Effector memory CD4-positive, alpha-beta T cell (primary cell): ENCODE measurements at places on chromosomes 3 and 15.

- no peak for DNase-seq
Observed at GRCh38 chr3:2765002-2765579, 345.1 kb downstream of the IL5RA start.

GRCh38 chr15:60646595-60646994, 167.7 kb upstream of the ICE2 start:
- no peak for DNase-seq

GRCh38 chr3:182258538-182259177, 534.6 kb upstream of the ATP11B start:
- DNase-seq, result no peak

DNA sequence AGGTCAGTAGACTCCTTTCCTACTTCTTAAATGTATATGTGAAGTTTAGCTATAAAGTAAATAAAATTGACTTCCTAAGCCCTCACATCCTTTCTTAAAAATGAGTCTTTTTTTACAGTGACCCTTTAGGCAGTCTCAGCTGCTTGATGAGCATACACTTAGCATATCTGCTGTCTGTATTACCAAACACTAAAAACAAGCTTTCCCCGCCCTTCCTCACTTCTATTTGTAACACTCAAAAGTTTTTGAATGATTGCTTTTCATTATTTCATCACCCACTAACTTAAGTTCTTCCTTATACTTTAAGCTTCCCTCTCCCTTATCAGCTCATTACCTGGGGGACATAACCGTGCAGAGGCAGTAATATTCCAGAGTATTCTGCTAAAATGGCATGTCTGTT, 89.4 kb downstream of the PLOD2 start:
- no peak for DNase-seq

DNA sequence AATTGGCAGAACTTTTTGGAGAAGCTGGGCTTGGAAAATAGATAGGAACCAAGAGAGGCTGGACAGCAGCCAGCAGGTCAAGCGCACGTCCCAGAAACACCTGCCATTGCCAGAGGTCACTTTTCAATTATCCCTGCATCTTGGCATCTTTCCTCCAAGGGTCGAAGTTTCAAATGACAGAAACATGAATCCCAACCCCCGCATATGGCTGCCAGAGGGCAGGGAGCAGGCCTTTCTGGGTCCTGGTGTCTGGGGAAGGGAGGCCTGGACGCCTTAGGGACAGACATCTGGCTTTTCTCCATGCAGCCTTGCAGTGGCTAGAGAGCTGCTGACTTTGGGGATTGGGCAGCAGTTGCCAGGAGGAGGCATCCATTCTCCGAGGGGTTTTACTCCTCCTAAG, 164.5 kb upstream of the TPM1 start:
- no peak for DNase-seq

DNA sequence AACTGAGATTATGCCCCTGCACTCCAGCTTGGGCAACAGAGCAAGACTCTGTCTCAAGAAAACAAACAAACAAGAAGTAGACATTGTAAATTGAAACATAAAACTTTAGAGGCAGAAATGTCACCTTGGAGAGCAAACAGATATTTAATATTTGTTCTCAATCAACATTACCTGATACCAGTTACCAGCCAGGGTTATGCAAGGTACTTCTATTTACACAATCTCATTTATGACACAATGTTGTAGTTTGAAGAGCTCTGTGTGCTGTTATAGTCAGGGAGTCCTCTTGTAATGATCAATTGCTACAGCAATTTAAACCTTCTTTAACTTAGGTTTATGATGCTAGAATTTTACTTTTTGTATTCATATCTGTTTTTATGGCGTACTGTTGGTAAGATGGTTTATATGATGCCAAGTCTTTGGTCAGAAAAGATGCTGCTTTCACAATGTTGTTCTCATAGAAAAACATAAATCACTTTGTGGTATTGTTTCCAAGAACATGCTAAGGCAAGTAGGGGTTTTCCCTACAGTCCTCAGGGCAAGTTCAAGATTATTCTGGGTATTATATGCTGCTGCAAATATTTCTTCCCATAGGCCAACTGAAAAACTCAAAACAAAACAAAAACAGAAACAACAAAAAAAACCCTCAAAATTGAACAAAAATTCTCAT, 173.5 kb downstream of the TNIK start:
- no peak for DNase-seq

GRCh38 chr3:155303540-155304097, 10.1 kb upstream of the STRIT1 start:
- DNase-seq, result no peak

GRCh38 chr3:183178833-183179549, 16.5 kb upstream of the LAMP3 start:
- DNase-seq, result no peak

DNA sequence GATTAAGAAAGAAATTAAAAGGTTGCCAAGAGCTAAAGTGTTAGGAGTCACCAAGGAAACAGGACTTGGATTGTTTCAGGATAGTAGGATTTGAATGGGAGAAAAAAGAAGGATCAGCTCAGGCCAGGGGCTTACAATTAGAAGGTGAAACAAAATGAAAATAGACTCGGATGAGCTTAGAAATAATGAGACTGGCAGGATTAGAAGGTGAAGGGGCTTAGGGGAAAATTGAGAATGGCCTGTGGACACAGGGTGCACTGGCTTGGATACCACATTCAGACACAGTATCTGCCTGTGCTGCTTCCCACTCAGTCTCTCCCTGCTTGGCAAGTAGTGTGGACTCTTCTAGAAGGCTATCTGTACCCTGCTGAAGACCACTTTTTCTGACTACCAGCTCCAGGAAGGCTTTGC, 206.1 kb upstream of the ATP10A start:
- DNase-seq, result no peak

GRCh38 chr3:65979162-65979561, 59.6 kb downstream of the MAGI1 start:
- no peak for DNase-seq

- no peak for DNase-seq
Observed at GRCh38 chr15:69664572-69665571, 212.3 kb downstream of the RPLP1 start.

DNA sequence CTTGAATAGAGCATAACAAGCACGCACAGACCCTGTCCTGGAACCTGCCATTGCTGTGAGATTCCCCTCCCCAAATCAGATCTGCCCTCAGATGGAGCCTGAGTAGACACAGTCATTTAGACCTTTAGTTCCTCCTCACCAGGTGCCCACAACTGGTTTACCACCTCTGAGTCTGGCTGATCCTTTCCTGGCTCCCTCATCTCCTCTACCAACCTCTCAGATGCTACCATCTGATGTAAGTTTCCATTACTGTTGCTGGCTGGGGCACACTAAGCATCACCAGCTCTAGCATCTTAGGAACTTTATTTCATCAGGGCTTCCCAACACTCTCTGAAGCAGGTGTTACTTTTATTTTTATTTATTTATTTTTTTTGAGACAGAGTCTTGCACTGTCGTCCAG, 288.3 kb downstream of the TLE3 start:
- DNase-seq, result no peak

DNA sequence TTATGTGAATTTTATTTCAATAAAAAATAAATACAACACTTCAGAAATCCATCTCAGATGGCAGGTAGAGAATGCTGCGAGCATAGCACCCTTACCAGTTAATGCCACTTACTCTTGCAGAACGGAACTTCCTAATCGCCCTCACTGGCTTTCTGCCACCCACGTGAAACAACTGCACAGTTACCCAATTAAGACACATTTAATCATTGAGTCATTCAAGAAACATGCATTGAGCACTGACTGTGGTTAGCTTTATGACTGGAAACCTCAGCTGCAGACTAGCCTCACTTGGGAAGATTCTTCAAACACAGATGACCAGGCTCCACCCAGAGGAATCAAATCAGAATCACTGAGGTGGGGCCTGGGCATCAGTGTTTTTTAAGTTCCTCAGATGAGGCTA, 5.6 kb upstream of the MFGE8 start:
- no peak for DNase-seq

GRCh38 chr3:82229397-82229796, 468.0 kb upstream of the GBE1 start:
- no peak for DNase-seq

DNA sequence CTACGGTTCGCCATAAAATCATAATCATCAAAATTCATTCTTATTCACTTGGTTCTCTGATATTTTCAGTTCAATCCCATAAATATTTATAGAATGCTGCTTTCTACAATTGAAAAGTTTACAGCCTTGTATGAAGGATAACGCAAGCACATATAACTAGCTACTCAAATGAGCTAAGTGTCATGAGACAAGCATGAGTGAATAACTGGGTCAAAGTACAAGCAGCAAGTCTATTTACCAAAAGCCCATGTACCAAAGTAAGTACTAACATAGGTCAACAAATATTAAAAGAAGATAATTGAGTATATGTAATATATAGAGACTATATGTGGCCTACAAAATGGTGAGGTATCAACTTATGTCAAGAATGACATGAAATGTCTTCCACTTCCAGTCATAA, 596.6 kb downstream of the GBE1 start:
- no peak for DNase-seq

DNA sequence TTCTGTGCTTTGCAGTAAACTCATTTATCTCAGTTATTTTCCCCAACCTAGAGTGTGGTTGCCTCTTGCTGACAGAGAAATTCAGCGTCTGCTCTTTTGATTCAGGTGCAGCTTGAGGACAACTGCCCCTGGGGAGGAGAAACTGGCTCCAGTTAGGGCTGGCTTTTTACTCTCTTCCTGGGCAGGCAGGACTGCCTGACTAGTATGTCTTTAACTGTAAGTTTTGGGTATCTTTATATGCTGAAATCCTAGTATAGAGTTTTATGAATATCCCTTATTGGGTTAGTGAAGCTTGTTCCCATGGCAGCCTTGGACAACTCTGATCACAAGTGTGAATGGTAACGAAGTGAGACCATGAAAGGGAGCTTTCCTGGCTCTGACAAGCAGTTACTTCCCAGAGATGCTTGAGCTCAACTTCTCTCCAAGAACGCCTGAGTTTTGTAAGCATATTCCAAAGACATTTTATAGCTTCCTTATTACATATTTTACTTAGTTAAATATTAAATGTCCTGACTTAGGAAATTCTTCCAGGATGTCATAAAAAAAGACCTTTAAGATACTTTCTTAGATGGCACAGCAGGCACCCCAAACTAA, 27.1 kb downstream of the CCNB2 start:
- DNase-seq, result no peak

DNA sequence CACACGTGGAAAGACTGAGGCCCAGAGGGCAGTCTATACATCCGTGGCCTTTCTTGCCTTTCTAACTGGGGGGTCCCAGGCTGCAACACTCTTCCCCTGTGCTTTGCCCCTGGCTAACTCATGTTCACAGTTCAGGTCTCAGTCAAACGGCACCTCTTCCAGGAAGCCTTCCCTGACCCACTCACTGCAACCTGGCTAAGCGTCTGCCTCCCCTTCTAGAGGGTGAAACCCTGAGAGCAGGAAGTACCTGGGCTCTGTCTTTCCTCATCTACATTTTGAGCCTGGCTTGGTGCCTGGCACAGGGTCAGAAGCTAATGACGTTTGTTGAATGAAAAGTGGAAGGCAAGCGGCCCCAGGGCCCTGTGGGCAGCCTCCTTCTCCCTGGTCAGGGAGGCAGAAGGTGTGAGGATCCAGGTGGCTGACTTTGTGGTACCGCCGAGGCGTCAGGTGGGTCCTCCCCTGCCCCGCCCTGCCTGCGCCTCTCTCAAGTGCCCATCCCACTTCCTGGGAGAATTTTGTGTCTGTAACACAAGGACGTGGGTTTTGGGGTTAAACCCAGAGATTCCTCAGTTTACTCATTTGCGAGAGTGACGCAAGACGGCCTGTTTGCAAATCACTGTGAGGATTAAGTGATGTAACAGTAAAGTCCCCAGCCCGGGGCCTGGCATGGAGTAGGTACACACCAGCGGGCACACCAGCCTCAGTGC, 32.1 kb downstream of the DNASE1L3 start:
- no peak for DNase-seq

- DNase-seq, result peak; percentile 15
Observed at GRCh38 chr3:188788621-188789081, 383.1 kb upstream of the TPRG1 start.

GRCh38 chr3:143092191-143092590, 27.4 kb upstream of the CHST2 start:
- no peak for DNase-seq

- DNase-seq, result no peak
Observed at GRCh38 chr3:107837895-107838612, 252.8 kb downstream of the CD47 start.

DNA sequence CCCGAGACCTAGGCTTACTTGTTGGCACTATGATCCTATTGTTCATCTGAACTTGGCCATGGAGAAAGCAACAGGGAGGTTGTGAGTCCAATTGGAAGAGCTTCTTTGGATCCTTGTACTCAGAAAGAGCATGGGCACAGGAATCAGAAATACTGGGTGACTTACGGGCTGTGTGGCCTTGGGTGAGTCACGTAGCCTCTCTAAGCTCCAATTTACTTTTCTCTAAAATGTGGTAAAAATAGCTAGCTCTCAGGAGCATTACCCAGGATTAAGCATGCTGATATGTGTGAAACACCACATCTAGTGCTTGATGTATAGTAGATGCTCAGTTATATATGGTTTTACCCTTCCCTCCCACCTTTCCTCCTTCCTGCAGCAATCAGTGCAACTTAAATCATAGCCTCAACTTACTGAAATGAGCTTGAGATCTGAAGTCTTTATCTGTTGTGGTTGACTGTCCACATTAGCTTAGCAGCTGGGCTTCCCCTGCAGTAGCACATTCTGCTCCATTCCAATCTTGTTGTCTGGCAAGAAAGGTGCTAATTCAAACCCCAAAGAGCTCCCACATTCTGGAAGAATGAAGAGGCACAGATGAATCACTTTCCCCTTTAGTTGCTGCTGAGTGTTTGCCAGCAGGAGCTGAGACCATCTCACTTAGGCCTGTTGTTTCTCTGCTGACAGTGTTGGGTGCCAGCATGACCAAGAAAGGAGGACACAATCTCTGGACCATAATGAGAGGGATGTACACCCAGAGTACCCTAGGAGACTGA, 299.1 kb upstream of the TRIM42 start:
- no peak for DNase-seq

DNA sequence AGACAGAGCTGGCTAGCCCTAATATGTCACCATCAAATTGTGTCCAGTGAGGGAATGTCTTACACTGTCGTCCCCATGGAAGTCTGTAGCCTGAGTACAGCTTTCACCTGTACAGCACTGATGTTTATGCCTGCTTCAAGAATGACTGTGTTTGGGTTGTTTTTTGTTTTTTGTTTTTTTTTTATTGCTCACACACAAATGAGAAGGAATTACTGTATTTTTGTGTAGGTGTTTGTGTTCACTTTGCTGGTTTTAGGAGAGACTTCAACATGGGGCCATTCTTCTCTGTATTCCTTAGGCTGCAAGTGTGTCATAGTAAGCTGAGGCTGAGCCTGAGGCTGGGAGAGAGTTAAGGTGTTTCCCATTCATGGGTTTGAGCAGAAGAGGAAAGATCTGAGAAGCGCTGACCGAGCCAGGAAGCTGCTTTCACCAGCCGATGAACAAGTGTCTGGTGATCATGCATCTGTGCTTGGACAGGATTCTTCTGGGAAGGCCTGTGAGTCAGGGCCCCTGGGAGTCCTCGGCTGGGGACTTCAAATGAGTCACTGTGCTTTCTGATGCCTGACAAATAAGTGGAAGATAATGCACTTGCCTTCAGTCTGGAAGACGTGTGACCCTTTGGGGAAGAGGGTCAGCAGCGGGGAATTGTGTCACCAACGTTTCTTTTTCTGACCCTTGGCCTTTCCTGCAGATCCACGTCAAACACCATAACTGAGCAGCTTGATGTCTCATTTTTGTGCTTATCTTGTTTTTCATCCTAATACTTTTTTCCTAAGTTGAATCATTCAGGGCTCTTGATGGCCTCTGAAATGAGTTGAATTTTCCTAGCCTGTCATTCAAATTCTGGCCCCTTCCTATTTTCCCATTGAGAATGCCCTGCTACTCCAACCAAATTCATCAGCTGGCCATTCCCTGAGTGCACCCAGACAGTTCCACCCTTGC, 36.7 kb upstream of the ZBTB38 start:
- DNase-seq, result no peak

- no peak for DNase-seq
Observed at GRCh38 chr15:81923561-81924350, 122.1 kb downstream of the MEX3B start.
